ENCODE measurements at places on chromosomes 1 and 21.
A peak's percentile ranks its signal among the peaks of the same experiment; 100 is the strongest.

- DNase-seq, result no peak
Observed at GRCh38 chr1:200027264-200027823, at the start of gene NR5A2. Gene NR5A2 (plus strand): TSS chr1:200027710. CDS start chr1:200027848, 138 bp downstream.

GRCh38 chr1:145846201-145846612, 777 bp downstream of the NUDT17 start:
- DNase-seq, result no peak

GRCh38 chr1:113072141-113072756, 749 bp upstream of the LRIG2 start:
- no peak for DNase-seq

GRCh38 chr1:184517130-184517529, 130.3 kb downstream of the C1orf21 start:
- DNase-seq, result no peak

DNA sequence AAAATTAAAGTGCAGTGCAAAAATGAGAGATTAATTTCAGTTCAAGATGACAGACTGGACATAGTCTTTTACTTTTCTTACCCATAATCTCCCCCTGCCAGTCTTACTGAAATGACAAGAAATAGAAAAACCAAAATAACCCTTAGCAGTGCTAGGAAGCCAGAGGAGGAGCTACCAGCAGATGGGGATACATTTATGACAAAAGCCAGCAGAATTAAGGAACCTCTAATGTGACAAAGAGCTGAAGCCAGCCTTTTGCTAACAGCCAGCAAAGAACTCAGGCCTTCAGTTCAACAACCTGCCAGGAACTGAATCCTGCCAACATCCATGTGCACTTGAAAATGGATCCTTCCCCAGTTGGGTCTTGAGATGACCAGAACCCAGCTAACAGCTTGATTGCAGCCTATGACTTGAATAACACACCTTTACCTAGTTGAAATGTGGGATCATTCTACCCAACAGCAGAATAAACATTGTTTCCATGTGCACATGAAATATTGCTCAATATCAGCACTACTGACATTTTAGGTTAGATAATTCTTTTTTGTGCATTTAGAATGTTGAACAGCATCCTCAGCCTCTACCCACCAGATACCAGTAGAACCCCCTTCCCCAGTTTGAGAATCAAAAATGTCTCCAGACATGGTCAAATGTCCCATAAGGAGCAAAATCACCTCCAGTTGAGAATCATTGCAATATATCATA, 7.9 kb upstream of the TRAF5 start:
- DNase-seq, result no peak

DNA sequence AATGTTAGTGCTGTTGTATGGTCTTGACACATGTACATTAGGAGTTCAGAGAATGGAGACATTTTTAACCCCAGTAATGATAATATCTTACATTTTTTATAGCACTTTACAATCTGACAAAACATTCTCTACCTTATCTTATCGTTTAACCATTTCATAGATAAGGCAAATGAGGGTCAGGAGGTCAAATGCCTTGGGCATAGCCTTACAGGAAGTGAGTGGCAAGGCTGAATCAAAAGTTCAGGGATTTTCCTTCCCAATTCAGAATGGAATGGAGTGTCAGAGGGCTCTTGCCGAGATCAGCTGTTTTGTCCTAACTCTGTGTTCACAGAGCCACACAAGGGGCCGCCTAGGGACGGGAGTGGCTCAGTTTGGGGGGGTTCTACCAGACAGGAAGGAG, 57.6 kb upstream of the AK4 start:
- DNase-seq, result no peak

DNA sequence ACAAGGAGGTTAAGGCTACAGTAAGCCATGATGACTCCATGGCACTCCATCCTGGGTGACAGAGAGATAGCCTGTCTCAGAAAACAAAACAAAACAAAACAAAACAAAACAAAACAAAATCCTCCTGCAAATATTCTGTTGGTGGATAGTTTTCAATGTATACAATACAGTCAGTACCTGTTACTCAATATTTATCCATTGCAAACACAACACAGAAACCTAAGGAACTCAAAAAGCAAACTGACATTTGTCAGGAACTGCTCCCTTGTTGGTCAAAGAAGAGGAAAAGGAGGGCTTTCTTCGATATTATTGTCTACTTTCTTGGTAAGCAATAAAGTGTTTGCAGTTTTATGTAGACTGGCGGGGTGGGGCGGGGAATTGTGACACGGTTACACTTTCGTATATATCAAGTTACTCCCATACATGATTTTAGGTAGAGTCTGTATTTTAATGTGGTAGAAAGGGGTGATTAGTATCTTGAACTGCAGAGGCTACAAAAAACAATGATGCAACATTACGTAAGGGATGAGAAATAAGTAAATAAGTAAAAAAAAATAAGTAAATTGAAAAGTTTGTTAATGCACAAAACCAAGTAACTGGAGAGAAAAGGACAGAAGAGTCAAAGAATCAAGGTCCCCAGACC, 31.8 kb downstream of the APP start:
- no peak for DNase-seq

DNA sequence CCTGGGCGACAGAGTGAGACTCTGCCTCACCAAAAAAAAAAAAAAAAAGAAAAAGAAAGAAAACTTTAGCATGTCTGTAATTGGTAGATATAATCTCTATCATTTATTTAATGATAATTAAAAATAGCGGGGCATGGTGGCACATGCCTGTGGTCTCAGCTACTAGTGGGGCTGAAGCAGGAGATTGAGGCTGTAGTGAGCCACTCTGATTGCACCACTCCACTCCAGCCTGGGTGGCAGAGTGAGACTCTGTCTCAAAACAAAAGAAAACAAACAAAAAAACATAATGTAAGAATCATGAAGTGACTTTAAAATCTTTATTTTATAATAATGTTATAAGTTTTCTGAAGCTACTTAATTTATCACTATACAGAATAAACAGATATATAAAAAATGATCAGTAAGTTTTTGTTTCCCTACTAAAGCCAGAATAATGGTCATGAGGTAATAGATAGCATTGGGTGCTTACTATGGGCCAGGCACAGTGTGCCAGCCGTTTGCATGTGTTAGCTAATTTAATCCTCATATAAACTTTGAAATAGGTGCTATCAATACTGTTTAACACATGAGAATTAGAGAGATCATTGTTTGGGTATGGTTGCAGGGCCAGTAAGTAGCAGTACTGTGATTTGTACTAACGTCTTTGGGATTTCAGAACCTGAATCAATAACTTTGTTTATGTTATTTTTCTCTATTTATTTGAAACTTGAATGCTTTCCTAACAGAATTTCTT, 23.8 kb downstream of the CLIC4 start:
- DNase-seq, result no peak

GRCh38 chr21:42557420-42557819, 43.8 kb downstream of the SLC37A1 start:
- DNase-seq, result no peak

- no peak for DNase-seq
Observed at GRCh38 chr1:24639881-24640280, 3.2 kb upstream of the SRRM1 start.

DNA sequence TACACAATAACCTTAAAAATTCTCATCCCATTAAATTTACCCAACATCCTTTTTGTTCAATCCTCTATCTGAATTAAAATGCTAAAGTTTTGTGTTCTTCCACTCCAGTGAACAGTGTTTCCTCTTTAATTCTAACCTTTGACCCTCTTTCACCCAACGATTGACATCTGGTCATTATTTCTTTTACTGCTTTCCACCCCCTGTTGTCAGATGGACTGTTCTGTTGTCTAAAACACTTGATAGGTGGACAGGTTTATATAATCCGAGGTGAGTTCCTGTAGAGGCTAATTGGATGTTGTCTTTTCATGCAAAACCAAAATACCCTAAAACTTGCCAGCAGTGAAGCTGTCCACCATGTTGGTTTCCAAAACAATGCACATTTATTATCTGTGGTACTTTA, 73.4 kb upstream of the SERTAD4 start:
- DNase-seq, result no peak

- no peak for DNase-seq
Observed at GRCh38 chr21:14881863-14882499, 182.8 kb downstream of the NRIP1 start.

DNA sequence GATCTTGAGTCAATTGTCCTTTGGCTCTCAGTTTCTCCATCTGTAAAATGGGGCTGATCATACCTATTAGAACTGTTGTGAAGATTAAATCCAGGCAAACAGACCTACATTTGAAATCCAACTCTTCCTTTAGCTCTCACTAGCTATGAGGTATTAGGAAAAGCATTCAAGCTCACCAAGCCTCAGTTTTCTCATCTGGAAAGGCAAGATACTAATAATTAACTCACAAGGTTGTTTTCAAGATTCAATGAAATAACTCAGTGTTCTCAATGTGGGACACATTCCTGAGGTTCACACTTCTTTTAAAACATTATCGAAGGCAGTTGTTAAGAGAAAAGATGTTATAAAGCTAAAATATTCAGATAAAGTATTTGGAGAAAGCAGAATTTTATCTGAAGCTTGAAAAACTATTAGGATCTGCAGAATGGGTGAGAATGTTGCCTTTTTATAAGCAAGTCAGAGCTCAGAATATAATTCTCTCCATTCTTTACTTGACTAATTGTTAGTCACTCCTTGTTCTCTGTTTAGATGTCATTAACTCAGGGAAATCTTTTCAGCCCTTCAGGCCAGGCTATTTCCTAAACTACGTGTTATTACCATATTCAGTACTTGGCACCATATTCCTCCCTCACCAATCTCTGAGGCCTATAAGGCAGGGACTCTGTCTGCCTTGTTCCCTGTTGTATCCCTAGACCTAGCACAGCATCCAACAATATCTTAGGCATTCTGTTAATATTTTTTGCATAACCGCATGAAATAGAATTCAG, 72.0 kb upstream of the VAV3 start:
- no peak for DNase-seq

- peak; percentile 67 for DNase-seq
Observed at GRCh38 chr1:246142320-246142893, 364.7 kb downstream of the SMYD3 start.

GRCh38 chr1:85276978-85277639, 677 bp upstream of the BCL10 start:
- no peak for DNase-seq

- no peak for DNase-seq
Observed at GRCh38 chr1:58290685-58291372, 255.7 kb downstream of the OMA1 start.

DNA sequence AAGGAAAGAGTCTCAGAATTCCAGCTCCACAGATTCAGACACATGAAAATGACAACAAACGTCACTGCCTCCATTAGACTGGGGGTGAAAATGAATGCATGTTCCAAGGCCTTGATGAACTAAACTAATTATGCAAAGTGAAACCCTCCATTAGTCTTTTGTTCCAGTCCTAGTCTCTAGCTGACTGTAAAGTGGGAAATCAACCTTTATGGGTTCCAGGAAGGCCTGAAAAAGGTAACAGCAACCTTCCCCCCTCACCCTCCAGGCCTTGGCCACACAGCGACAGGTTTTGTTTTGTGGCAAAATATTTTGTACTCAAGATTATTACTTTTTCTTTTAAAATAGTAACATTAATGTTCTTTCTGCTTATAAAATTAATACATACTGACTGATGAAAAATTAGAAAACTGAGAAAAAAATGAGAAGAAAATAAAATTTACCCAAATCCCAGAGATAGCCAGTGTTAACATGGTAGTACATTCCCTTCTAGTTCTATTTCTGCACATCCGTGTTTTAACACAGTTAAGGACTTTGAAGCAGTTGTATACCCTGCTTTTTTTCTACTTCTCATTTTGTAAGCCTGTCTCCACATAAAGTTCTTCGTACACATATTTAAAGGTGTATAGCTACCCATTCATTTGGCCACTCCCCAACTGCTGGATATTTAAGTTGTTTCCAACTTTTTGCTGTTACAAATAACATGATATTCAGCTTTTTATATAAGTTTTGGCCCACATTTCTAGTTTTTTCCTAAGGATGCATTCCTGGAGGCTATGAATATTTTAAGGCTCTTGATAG, 60.9 kb downstream of the CD2 start:
- DNase-seq, result no peak

GRCh38 chr1:226882187-226882586, 11.8 kb downstream of the PSEN2 start:
- no peak for DNase-seq

DNA sequence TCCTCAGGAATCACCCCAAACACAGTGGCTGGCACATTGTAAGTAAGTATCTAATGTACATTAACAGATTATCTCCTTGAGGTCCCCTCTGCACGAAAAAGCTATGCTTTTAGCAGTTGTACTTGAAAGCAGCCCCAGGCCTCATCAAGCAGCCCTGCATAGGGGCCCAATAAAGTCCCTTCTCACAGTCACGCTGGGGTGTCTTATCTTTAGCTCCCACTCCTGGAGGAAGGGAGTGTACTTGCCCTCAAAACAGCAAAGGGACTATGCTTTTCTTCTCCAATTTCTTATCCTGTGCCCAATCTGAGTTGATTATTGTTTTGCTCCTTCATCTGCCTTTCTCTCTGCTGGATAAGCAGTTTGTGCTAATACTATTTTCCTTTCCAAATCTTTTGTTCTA, 168.8 kb upstream of the PLXNA2 start:
- DNase-seq, result no peak

DNA sequence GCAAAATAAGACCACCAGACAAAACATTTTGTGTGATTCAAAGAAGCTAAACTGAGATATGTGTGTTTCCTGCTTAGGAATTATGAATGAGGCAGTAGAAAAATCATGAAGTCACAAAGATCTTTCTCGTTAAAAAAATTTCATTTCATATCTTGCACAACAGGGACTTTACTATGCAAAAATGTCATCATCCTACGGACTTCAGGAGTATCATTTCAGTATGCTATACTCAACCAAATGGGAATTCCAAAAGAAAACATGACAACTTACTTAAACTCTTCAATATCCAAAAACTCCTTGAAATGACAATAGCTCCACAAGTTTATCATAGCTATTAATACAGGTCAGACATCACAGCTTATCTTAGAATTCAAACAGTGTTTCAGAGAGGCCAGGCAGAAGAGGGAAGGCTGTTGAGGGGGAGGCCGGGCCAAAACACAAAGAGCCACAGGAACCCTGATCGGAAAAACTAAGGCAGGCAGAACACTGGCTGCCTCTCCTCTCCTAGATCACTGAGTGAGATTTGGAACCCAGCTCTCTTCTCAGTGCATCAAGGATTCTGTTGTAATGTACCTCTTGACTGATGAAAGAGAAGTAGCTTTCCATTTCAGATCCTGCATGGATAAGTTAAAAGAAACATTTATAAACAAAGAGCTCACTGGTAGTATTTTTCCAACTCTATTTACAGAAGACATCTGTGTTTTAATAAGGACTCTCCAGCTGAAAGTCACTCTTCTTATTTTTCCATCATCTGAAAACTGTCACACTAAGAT, 66.9 kb downstream of the TESK2 start:
- DNase-seq, result no peak

- no peak for DNase-seq
Observed at GRCh38 chr1:57142999-57143398, 177.2 kb upstream of the C8B start.

DNA sequence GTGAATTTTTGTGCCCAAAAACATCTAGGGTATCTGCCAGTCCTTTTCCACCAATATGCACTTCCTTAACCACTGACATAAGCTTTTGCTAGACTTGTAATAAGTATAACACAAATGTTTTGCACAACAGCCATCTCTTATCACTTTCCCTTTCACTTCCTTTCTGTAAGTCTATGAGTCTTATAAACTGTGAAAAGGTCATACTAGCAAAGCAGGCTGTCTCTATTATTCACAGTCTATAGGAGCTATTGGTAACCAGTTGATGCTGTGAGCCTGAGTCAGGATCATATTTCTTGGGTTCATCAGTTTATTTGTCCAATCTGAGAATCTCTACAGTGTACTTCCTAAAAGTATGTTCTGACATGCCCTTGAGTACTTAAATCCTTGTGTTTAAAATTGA, 172.6 kb downstream of the CHRM3 start:
- DNase-seq, result no peak
